ENCODE measurements at places on chromosomes 4 and X.

GRCh38 chr4:118761397-118762016, 74.4 kb downstream of the SEC24D start:
- DNase-seq = no peak

GRCh38 chrX:137792214-137792613, 226.3 kb downstream of the ZIC3 start:
- no peak for DNase-seq

DNA sequence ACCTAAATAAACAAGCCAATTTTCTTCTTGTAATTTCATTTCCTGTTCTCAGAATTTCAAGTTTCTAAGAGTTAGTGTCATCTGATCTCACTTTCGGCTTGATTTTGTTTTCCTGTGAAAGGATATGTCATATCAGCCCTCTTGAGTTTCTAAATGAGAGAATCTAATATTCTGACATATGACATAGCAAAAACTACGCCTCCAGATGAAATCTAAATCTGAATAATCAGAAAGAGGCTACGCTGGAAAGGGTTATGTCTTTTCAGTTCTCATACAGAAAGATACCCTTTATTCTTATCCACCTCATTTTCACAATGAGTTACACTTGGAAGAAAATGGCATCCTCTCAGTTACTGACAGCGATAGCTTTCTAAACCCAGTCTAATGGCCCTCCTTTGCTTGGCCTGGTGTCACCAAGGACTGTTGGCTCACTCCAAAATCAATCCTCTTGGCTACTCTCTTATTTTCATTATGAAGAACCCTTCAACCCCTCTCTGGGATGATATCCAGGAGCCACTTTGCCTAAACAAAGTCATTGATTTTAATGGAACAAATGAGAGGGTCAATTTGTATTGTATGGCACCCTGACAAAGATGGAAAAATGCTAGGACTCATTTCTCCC, 65.6 kb downstream of the ASB9 start:
- no peak for DNase-seq

- peak; percentile 46 for DNase-seq
Measured at GRCh38 chrX:1592470-1593142, 1.2 kb downstream of the AKAP17A start.

- no peak for DNase-seq
Measured at GRCh38 chr4:104524591-104524990, 29.9 kb upstream of the CXXC4 start.

- peak; percentile 88 for DNase-seq
Measured at GRCh38 chr4:40149960-40150385, 46.9 kb upstream of the RHOH start.

GRCh38 chrX:11478911-11479310, 185.7 kb downstream of the AMELX start:
- DNase-seq = no peak

- DNase-seq = no peak
Measured at GRCh38 chr4:118273642-118274041, 79.2 kb downstream of the PRSS12 start.

- DNase-seq = no peak
Measured at GRCh38 chr4:136967069-136967468, 565.2 kb downstream of the PCDH18 start.

- no peak for DNase-seq
Measured at GRCh38 chrX:133989490-133989889, 4.1 kb upstream of the GPC3 start.

DNA sequence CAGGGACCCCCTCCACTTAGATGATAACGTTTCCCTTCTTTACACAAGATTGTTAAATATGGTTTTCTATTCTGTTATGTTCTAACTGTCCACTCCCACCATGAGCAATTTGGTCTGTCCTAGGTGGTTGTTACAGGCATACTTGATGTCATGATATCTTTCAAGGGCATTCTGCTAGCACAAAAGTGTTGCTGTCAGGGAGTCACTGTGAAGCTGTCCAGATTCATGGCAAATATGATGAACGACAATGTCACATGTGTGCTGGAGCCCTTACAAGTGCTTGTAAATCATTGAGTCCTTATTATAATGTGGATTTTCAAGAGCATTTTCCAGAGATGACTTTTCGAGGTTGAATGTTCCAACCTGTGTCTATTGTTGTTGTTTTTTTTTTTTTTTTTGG, 1250.7 kb upstream of the PRKX start:
- DNase-seq = no peak

DNA sequence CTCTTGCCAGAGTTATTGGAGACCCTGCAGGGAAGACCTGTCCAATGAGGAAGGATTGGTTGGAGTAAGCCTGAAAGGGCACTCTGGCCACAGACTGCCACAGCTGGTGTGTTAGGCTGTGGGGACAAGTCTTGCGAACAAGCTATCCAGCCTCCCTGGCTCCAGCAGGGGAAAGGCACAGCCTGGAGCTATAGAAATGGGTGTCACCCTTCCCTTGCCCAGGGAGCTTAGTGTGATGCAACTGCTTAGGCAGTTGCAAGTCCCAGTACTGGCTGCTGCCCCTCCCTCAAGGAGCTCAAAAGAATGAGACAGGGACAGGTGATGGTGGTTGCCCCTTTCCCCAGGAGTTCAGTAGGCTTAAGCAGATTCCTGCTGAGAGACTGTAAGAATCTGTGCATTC, 165.7 kb upstream of the CT83 start:
- no peak for DNase-seq
